ENCODE measurements at places on chromosomes 2 and 18.

DNA sequence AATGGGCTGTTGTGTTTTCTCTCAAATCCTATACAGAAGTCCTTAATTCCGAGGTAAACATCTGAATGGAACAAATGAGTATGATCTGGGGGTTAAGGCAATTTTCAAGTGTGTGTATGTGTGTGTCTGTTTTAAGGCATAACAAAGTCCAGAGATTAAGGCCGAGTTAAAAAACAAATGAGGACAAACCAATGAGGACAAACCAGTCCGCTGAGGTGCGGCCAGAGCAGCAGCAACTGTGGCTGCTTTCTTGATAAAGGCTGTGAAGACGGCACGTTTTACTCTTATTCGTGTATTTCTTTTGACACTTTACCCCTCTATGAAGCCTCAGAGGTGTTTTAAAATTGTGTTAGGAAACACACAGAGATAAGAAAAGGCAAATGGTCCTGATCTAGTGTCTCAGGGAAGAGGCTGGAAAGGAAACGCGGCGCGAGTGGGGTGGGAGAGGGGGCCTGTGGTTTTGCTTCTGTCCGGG is 495 bp upstream of the GULP1 start:
- no peak for DNase-seq

GRCh38 chr2:85684380-85684779 is 9.8 kb upstream of the GNLY start:
- DNase-seq, result no peak

- no peak for DNase-seq
Observed at GRCh38 chr18:5304232-5304631, 8.7 kb upstream of the ZBTB14 start.

DNA sequence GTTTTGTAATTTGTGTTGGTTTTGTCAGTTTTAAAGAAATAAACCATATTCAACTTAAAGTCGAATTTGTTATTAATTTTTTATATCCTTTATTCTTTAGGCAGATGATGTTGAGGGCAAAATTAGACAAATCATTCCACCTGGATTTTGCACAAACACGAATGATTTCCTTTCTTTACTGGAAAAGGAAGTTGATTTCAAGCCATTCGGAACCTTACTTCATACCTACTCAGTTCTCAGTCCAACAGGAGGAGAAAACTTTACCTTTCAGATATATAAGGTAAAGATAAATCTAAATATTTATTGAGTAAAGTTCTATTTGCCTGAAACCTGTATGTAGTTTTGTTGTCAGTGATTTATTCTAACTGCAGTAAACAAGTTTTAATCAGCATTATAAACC is 34.5 kb upstream of the METAP1D start:
- DNase-seq, result no peak

GRCh38 chr2:20596193-20596972 is 54.5 kb downstream of the HS1BP3 start:
- no peak for DNase-seq

DNA sequence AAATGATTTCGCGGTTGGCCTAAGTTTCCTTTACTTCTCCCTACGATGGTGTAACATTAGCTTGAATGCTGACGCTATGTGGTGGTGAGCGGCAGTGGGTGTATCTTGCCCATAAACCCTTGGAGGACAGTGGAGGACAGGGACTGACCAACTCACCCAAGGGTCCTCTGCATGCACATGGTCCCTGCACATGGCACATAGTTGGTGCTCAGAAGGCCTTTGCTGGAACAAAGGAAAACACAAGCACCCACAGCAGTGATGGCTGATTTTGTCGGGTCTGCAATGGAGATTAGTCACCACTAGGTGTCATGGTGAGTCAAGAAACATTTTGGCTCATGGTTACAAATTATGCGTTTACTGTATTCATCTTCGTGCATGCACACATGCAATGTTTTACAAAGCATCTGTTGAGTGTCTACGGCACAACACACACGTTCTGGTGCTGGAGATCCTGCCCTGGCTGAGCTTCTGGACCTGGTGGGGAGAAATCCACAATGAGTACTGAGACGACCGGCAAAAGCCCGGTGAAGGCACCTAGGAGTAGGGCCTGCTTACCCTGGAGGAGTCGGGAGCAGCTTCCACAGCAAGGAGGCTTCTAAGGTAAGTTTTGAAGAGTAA is 44.0 kb downstream of the PDCL3 start:
- no peak for DNase-seq

- DNase-seq, result no peak
Observed at GRCh38 chr2:182545420-182546167, 118.8 kb upstream of the PDE1A start.

DNA sequence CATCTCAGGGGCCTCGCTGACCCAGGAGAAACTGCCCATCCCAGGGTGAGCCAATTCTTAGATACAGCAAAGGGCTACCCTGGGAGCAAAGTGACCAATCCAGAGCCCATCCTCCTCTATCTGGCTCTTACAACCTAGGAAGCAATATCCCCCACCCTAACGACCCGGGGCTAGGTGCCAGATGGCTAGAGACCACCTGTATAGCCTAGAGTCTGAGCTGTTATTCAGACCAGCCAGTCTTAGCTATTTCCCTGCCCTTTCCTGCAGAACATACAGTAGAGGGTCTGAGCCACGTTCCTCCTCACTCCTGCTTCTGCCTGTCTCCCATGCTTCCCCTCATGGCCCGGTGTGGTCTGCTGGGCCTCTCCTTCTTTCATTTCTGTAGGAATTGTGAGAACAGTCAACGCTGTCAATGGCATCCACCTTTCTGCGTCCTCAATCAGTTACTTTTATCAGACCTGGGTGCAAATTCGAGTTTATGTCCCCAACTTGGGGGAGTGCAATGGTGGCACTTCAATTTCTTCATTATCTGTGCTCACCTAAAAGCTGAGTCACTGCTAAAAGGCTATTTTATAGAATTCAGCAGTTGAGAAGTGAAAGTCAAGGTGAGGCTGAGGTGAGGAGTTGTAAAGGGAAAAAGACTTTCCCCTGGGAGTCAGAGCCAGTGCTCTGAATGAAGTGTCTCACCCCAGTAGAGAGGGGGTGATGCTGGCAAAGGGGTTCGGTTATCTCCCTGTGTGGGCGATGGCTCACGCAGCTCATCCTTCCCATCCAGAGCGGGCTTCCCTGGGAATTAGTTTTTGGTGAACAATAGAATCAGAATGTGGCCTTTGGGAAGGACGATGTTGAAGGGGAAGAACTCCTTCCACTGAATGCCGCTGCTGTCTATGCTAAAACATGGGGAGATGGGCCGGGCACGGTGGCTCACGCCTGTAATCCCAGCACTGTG is 42.4 kb downstream of the LONRF2 start:
- DNase-seq, result no peak

GRCh38 chr2:217127744-217128143 is 267.9 kb upstream of the TNP1 start:
- DNase-seq, result no peak
